ENCODE measurements at places on chromosomes 13 and 19. TPM values are rescaled to one million over a fixed set of nuclear protein-coding genes. Genes with fewer than 3 reads are reported as not detected.

The NMRK2 gene
- not detected for total RNA-seq

- DNase-seq: no peak
Observed at GRCh38 chr13:67120872-67121531, 109.1 kb downstream of the PCDH9 start.

GRCh38 chr13:49459580-49459979, 15.5 kb downstream of the SETDB2 start:
- no peak for DNase-seq

GRCh38 chr13:97781891-97782305, 171.6 kb upstream of the IPO5 start:
- no peak for DNase-seq

DNA sequence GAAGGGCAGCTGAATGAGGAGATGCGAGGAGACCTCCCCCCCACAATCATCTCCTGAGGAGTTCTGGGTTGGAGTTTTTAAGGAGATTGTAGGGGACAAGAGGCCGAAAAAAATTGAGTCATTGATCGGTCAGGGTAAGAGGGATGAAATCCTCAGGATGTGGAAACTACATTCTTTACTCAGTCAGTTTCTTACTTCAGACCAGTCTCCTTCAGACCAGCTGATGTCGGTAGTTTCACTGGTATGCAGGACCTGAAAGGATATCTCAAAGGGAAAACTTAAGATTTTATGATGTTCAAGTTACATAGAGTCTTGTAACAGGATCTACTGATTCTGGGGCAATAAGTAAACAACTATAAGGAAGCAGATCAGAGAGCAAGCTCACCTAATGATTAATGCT, 51.7 kb upstream of the RFXAP start:
- no peak for DNase-seq

- DNase-seq: no peak
Observed at GRCh38 chr19:2018752-2019151, 3.2 kb upstream of the BTBD2 start.
